Natural killer cell (primary cell): ENCODE measurements at places on chromosomes 16 and 17. TPM values are rescaled to one million over a fixed set of nuclear protein-coding genes. Genes with fewer than 3 reads are reported as not detected.

DNA sequence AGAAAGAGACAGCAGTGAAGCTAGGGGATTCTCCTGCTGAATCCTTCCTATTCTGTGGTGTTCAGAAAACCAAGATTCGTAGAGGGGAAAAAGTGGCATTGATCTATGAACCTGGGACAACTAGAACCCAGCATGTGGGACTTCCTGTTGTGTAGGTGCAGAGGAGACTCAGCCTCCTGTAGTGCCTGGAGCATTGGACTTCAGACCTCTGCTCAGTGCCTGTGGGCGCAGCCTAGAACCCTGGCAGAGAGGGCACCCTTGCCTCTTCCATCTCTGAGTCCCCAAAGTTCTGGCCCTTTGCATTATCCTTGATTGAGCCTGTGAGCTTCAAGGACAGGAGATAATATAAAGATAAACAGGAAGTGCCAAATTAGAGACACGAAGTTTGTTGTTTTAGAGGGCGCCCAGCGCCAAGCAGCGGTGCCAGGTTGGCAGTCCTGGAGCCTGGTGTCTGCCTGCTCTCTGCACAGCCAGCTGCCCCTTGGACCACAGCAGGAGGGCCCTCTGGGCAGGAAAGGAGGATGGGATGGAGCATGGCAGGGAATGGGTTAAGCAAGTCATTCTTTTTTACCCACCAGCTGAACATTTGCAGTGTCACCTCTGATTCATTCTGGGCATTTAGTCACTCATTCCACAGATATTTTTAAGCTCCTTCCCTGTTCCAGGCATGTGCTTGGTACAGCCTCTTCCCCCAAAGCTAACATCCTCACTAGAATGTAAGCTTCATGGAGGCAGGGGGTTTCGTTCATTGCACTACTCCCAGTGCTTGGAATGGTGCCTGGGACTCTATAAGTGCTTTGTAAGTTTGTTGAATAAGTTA, 11.9 kb upstream of the SP6 start:
- H3K36me3 ChIP-seq, result no peaks in the 10 kb centered on the region
- H3K4me1 ChIP-seq, result no peaks in the 10 kb centered on the region
- no peak overlapping the region for H3K27ac ChIP-seq
- no peak overlapping the region for H3K4me3 ChIP-seq
- H3K27me3 ChIP-seq, result no peaks in the 10 kb centered on the region

DNA sequence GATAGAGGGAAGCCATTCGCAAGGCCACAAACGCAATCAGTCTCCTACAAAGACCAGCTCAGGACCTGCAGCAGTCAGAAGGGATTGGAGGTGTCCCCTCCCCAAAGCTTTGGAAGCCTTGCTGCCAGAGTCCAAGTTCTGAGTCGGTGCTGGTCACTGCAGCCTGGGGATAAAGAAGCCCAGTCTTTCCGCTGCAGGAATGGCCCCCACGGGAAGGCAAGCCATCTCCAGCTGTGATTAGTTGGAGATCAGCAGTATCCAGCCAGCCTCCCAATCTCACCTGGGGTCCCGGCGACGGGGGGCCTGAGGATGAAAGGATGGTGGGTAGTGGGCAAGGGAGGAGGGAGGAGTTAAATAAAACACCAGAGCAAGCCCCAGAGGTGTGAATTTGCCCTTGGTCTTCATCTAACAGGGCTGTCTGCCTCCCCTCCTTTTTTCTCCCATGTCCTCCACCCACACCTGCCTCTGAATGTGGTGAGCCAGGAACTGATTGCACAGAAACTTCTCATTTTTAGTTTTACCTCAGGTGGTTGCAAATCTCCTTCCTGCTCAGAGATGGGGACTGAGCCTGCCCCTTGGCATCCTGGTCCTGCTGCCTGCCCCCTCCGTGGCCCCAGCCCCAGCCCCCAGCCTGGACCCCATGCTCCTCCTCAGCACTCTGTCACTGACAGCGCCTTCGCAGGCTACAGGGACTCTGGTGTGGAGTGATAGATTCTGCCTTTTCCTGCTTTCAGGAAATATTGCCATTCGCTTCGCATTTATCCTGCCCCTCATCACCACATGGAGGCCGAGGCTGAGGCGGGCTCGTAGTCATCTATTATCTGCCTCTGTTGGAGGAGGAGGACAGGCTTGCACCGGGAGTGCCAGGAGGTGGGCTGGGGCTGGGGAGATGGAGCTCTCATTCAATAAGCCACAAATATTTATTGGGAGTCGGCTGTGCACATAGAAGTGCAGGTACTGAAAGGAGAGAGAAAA, 262.9 kb upstream of the SDK2 start:
- no peak overlapping the region for H3K27ac ChIP-seq
- peaks cover 14% of the 10 kb centered on the region for H3K27me3 ChIP-seq
- no peak overlapping the region for H3K4me3 ChIP-seq
- no peak for DNase-seq
- H3K4me1 ChIP-seq, result peaks cover 5% of the 10 kb centered on the region

GRCh38 chr16:19907161-19907992, 22.7 kb upstream of the GPRC5B start:
- H3K36me3 ChIP-seq, result no peaks in the 10 kb centered on the region
- H3K4me3 ChIP-seq, result no peak overlapping the region
- peak; percentile 44 for DNase-seq
- no peak overlapping the region for H3K27ac ChIP-seq
- H3K4me1 ChIP-seq, result peaks cover 7% of the 10 kb centered on the region

- no peak for DNase-seq
- no peak overlapping the region for H3K27ac ChIP-seq
- H3K36me3 ChIP-seq, result peaks cover 7% of the 10 kb centered on the region
- H3K4me1 ChIP-seq, result peaks cover 3% of the 10 kb centered on the region
- H3K4me3 ChIP-seq, result no peak overlapping the region
Measured at GRCh38 chr16:74871608-74872007, 97.0 kb upstream of the FA2H start.

GRCh38 chr17:14910916-14911315, 354.2 kb downstream of the PMP22 start:
- no peak for DNase-seq
- H3K4me1 ChIP-seq, result no peaks in the 10 kb centered on the region
- H3K36me3 ChIP-seq, result no peaks in the 10 kb centered on the region
- no peak overlapping the region for H3K4me3 ChIP-seq
- H3K27ac ChIP-seq, result no peak overlapping the region

- peaks cover 12% of the 10 kb centered on the region for H3K4me1 ChIP-seq
- H3K4me3 ChIP-seq, result no peak overlapping the region
- no peak overlapping the region for H3K27ac ChIP-seq
- no peak for DNase-seq
- no peaks in the 10 kb centered on the region for H3K36me3 ChIP-seq
Measured at GRCh38 chr16:86562356-86562755, 4.3 kb upstream of the FOXC2 start.

- no peak overlapping the region for H3K27ac ChIP-seq
- H3K27me3 ChIP-seq, result no peaks in the 10 kb centered on the region
- H3K4me3 ChIP-seq, result no peak overlapping the region
- H3K4me1 ChIP-seq, result no peaks in the 10 kb centered on the region
- H3K36me3 ChIP-seq, result no peaks in the 10 kb centered on the region
- no peak for DNase-seq
Measured at GRCh38 chr16:23141033-23141432, 8.2 kb downstream of the USP31 start.

- no peak overlapping the region for H3K4me3 ChIP-seq
- peaks cover 2% of the 10 kb centered on the region for H3K36me3 ChIP-seq
- H3K27me3 ChIP-seq, result no peaks in the 10 kb centered on the region
- H3K27ac ChIP-seq, result no peak overlapping the region
- H3K4me1 ChIP-seq, result peaks cover 46% of the 10 kb centered on the region
Measured at GRCh38 chr17:59365383-59365981, 34.0 kb downstream of the YPEL2 start.

DNA sequence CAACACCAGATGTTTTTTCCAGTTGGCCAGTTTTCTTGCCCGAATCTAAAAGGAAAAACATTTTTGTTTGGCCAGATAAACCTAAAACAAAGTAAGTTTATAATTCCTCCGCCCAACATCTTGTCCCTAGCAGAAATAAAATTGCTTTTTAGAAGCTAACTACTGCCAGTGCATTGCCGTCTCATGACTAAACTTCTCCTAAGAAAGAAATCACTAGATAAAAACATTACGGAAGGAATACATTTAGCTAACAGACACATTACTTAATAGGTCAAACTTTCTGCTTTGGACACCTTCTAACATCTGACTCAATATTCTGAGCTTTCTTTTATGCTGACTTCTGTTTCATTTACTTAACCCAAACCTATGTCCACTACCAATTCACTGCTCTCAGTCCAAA, 36.2 kb downstream of the FBXL20 start:
- DNase-seq, result no peak
- H3K4me3 ChIP-seq, result no peak overlapping the region
- H3K27ac ChIP-seq, result no peak overlapping the region
- no peaks in the 10 kb centered on the region for H3K4me1 ChIP-seq

- peak overlapping the region; percentile 72 for H3K4me3 ChIP-seq
- DNase-seq, result no peak
- H3K36me3 ChIP-seq, result no peaks in the 10 kb centered on the region
- H3K27ac ChIP-seq, result peak overlapping the region; percentile 53
- peaks cover 12% of the 10 kb centered on the region for H3K4me1 ChIP-seq
Measured at GRCh38 chr17:31548709-31549108, 157.2 kb downstream of the RAB11FIP4 start.

GRCh38 chr16:49049191-49049590, 232.4 kb downstream of the CBLN1 start:
- DNase-seq, result no peak
- no peaks in the 10 kb centered on the region for H3K36me3 ChIP-seq
- no peak overlapping the region for H3K4me3 ChIP-seq
- H3K27me3 ChIP-seq, result no peaks in the 10 kb centered on the region
- no peaks in the 10 kb centered on the region for H3K4me1 ChIP-seq

DNA sequence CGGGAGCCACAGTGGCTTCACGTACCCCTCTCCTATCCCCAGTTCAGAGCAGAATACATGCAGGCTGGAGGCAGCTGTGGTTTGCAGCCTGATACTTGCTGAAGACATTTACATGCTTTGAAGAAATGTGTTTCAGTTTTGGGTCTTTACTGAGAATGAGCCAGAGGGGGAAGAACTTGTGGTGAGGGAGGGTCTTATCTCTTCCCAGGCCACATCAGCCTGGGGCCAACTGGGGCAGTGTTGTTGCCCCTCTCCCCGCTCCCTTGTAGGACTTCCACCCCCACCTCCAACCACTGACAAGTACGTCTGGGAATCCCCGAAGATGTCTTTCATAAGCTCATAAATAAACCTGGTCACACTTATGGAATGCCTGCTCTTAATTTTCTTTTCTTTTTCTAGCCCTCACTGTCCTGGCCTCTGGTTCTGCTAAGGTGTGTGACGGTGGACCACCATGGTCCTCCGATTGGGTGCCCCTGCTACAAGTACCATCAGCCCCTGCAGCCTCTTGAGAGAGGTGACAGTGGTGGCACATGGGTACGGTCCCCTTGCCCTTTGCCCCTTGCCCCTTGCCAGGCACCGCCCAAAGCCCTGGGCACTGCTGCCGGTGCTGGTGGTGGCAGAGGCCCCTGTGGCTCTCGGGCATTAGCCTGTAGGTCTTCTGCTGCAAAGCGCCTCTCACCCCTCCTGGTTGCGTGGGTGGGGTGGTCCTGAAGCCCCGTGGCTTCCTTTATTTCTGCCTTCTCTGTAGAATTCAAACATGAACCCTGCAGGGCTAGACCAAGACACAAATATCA, 144.8 kb upstream of the RPH3AL start:
- H3K4me1 ChIP-seq, result peaks cover 11% of the 10 kb centered on the region
- H3K27me3 ChIP-seq, result no peaks in the 10 kb centered on the region
- H3K4me3 ChIP-seq, result no peak overlapping the region
- DNase-seq, result no peak

- DNase-seq, result no peak
- peaks cover 26% of the 10 kb centered on the region for H3K4me1 ChIP-seq
- no peak overlapping the region for H3K4me3 ChIP-seq
- H3K27ac ChIP-seq, result no peak overlapping the region
Measured at GRCh38 chr16:85594978-85595661, 18.0 kb upstream of the GSE1 start.

DNA sequence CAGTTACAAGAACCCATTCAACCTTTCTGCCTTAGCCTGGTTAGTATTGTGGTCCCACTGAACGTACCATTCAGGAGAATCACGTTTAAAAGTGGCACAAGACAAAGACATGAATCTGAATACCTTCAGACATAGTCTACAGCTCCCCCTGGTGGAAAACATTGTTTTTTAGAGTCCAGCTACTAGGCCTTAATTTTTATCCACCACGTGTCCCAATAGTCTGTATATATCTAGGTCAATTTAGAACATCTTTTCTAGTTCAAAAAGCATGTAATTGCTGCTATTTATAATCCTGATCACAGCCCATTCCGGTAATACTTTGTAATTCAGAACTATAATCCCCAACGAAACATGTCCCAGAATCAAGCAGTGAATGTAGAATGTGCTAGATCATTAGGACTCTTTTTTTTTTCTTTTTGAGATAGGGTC, 13.7 kb upstream of the GUCY2D start:
- no peaks in the 10 kb centered on the region for H3K36me3 ChIP-seq
- no peaks in the 10 kb centered on the region for H3K27me3 ChIP-seq
- H3K4me3 ChIP-seq, result no peak overlapping the region
- peaks cover 16% of the 10 kb centered on the region for H3K4me1 ChIP-seq

- no peak overlapping the region for H3K4me3 ChIP-seq
- peaks cover 51% of the 10 kb centered on the region for H3K4me1 ChIP-seq
- no peaks in the 10 kb centered on the region for H3K36me3 ChIP-seq
- DNase-seq, result no peak
- peaks cover 30% of the 10 kb centered on the region for H3K27me3 ChIP-seq
Measured at GRCh38 chr16:67173323-67173722, 3.0 kb downstream of the NOL3 start.

GRCh38 chr16:88809676-88810165, 2.0 kb downstream of the APRT start:
- no peak for DNase-seq
- H3K4me1 ChIP-seq, result peaks cover 29% of the 10 kb centered on the region
- no peak overlapping the region for H3K4me3 ChIP-seq
- H3K27ac ChIP-seq, result no peak overlapping the region
- H3K27me3 ChIP-seq, result no peaks in the 10 kb centered on the region

DNA sequence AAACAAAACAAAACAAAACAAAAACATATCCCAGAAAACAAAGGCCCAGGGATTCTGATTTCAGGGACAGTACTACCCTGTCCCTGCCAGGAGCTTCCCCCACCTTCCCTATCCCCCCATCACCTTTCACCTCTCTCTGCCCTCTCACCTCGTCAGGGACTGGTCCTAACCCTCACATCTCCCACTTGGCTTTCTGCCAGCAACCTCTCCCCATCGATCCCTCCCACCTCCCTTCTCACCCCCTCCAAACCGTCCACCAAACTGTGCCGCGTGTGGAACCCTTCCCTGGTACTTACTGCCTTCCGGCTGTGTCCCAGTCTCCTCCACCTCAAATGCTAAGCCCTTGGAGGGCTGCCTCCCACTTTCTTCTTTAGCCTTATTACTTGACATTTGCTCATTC, 36.4 kb downstream of the TMEM186 start:
- H3K36me3 ChIP-seq, result peaks cover 8% of the 10 kb centered on the region
- no peak overlapping the region for H3K4me3 ChIP-seq
- H3K27me3 ChIP-seq, result no peaks in the 10 kb centered on the region

GRCh38 chr16:27191352-27191924, 11.9 kb upstream of the KDM8 start:
- no peaks in the 10 kb centered on the region for H3K27me3 ChIP-seq
- no peak overlapping the region for H3K4me3 ChIP-seq
- peaks cover 10% of the 10 kb centered on the region for H3K4me1 ChIP-seq
- DNase-seq, result no peak

GRCh38 chr16:66403531-66404145, 23.5 kb upstream of the BEAN1 start:
- peaks cover 9% of the 10 kb centered on the region for H3K4me1 ChIP-seq
- no peak overlapping the region for H3K27ac ChIP-seq
- H3K36me3 ChIP-seq, result no peaks in the 10 kb centered on the region
- peaks cover 3% of the 10 kb centered on the region for H3K27me3 ChIP-seq

The SLC16A13 gene
- total RNA-seq, result 6.0 TPM

The RNF222 gene
- 0.35 TPM for total RNA-seq

The C17orf78 gene
- total RNA-seq, result not detected

The CNGB1 gene
- not detected for total RNA-seq

The CX3CL1 gene
- not detected for total RNA-seq

The SCN4A gene
- 0.14 TPM for total RNA-seq

The EIF3CL gene
- 28.4 TPM for total RNA-seq

The CES1 gene
- total RNA-seq, result 1.7 TPM

The KRT9 gene
- total RNA-seq, result not detected

The ITGA2B gene
- total RNA-seq, result 8.8 TPM
